ENCODE measurements at places on chromosomes 11 and 22.

- DNase-seq, result no peak
These were observed 156.9 kb upstream of the TBCEL start for GRCh38 chr11:120867024-120867423.

- DNase-seq, result no peak
These were observed 108.6 kb upstream of the RASSF10 start for GRCh38 chr11:12900496-12900895.

GRCh38 chr22:36386351-36386899 lies 1.3 kb downstream of the MYH9 start:
- DNase-seq, result no peak

GRCh38 chr11:80798174-80798573 lies 1357.3 kb upstream of the TENM4 start:
- no peak for DNase-seq

DNA sequence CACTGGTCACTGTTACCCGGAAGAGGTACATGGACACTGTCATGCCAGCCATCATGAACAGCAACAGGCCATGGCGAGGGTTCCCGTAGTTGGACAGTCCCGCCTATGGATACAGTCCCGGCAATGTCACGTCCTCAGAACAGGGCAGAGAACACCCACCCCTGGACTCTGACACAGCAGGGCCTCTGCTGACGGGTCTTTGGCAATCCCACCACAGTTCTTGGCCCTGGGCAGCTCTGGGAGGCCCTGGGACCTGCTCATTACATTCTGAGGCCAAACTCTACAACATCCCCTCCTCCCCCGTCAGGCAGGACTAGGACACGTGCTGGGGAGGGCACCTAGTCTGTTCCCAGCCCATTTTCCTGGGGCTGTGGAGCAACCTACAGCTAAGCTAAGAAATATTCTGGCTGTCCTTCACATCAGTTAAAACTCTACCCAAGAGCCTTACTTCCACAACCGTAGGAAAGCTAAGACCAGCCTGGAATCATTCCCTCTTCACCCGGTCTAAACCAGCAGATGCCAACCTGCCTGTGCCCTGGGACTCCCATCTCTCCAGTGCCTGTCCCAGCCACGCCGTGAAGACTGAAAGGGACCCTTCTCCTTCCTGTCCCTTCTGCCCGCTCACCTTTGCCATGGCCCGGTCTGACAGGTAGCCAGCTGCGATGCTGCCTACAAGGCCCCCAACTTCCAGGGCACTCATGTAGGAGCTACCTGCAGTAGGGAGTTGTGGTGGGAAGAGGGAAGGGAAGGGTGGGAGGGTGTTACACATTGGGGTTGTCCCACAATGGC lies 4.5 kb downstream of the SLC37A4 start:
- DNase-seq, result no peak

- DNase-seq, result no peak
These were observed 18.9 kb downstream of the MYRF start for GRCh38 chr11:61771195-61771894.

GRCh38 chr11:55658608-55659007 lies 3.4 kb upstream of the OR4C6 start:
- no peak for DNase-seq

DNA sequence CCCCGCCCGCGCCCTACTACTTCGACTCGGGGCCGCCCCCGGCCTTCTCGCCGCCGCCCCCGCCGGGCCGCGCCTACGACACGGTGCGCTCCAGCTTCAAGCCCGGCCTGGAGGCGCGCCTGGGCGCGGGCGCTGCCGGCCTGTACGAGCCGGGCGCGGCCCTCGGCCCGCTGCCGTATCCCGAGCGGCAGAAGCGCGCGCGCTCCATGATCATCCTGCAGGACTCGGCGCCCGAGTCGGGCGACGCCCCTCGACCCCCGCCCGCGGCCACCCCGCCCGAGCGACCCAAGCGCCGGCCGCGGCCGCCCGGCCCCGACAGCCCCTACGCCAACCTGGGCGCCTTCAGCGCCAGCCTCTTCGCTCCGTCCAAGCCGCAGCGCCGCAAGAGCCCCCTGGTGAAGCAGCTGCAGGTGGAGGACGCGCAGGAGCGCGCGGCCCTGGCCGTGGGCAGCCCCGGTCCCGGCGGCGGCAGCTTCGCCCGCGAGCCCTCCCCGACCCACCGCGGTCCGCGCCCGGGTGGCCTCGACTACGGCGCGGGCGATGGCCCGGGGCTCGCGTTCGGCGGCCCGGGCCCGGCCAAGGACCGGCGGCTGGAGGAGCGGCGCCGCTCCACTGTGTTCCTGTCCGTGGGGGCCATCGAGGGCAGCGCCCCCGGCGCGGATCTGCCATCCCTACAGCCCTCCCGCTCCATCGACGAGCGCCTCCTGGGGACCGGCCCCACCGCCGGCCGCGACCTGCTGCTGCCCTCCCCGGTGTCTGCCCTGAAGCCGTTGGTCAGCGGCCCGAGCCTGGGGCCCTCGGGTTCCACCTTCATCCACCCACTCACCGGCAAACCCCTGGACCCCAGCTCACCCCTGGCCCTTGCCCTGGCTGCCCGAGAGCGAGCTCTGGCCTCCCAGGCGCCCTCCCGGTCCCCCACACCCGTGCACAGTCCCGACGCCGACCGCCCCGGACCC lies 17.4 kb upstream of the ACR start:
- DNase-seq, result no peak

GRCh38 chr11:60336767-60337391 lies 9.8 kb downstream of the MS4A6E start:
- DNase-seq, result no peak

GRCh38 chr11:9803685-9804418 lies 140.0 kb downstream of the SWAP70 start:
- DNase-seq, result no peak

GRCh38 chr22:40024201-40025061 lies 29.7 kb downstream of the FAM83F start:
- no peak for DNase-seq

DNA sequence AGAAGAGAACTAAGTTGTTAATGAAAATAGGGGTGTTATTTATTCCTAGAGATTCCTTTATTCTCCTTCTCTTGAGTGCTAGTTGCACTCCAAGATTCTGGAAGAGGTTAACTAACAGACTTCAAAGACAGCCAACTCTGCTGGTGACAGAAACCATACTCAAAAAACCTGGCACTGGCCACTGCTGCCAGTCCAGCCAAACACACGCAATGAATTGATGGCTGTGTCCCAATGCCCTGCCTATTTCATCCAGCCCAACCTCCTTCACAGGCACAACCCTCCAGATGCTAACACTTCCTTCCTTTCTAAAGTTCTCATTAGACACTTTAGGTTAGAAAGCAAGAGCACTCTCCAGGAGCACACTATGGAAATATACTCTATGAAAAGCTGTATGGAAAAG lies 150.8 kb upstream of the C11orf58 start:
- DNase-seq, result no peak

GRCh38 chr11:62266558-62266957 lies 3.4 kb upstream of the SCGB2A2 start:
- no peak for DNase-seq

DNA sequence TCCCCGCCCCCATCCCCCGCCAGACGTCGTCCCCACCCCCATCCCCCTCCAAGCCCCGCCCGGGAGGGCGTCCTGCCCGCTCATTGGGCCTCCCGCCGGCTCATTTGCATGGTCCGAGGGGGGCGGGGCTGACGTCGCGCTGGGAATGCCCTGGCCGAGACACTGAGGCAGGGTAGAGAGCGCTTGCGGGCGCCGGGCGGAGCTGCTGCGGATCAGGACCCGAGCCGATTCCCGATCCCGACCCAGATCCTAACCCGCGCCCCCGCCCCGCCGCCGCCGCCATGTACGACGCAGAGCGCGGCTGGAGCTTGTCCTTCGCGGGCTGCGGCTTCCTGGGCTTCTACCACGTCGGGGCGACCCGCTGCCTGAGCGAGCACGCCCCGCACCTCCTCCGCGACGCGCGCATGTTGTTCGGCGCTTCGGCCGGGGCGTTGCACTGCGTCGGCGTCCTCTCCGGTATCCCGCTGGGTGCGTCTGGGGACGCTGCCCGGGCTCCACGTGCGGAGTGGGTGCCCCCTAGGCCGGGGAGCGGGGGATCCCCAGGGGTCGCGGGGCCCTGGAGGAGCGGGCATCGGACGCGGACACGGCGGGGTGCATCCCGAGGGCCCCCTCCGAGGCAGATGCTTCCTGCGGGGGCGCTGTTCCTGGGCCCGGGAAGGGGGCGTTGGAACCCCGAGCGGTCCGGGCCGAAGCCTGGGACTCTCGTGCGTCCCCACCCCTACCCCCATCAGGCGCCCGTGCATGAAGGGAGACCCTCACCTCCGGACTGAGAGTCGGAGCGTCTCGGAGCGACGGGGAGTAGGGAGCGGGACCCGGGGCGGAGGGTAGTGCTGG lies at the start of gene PNPLA3:
PNPLA3 (plus strand) TSS at position 175 of the 834 bp plus-strand sequence; CDS start at position 282, 107 bp downstream.
- DNase-seq, result no peak

GRCh38 chr11:96075532-96075959 lies 151.6 kb upstream of the MTMR2 start:
- no peak for DNase-seq

DNA sequence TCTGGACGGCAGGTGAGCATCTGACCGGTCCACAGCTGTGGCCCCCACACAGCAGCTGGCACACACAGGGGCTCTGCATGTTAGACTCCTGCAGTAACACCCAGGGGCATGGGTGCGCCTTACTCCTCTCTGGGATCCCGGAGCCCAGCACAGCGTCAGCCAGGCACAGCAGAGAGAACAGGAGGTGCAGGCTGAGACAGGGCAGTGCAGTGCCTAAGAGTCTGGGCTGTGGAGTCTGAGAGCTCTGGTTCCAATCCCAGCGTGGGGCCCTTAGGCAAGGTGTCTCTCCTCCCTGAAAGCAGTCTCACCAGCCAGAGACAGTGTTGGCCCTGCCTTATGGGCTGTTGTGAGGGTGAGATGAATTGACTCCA lies 2.3 kb downstream of the NUDT8 start:
- no peak for DNase-seq

- no peak for DNase-seq
These were observed 38.0 kb downstream of the TMEM45B start for GRCh38 chr11:129853518-129854231.

GRCh38 chr11:47399860-47400767 lies 8.3 kb upstream of the SLC39A13 start:
- no peak for DNase-seq

DNA sequence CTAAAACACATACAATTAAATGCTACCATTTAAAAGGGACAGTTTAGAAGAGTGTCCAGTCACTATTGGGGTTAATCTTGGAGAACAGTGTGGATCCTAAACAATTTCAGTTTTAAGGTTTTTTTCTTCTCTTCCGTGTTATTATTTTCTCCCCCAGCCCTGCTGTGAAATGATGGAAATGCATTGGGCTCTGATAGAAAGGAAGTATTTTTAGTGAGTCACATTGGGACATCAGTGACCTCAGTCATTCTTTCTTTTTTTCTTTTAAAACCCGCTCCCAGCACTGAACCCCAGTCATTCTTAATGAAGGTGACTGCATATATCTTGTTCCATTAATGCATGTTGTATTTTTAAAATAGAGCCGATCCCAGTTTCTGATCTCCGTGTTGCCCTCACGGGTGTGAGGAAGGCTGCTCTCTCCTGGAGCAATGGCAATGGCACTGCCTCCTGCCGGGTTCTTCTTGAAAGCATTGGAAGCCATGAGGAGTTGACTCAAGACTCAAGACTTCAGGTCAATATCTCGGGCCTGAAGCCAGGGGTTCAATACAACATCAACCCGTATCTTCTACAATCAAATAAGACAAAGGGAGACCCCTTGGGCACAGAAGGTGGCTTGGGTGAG lies 93.2 kb upstream of the OR4B1 start:
- no peak for DNase-seq

DNA sequence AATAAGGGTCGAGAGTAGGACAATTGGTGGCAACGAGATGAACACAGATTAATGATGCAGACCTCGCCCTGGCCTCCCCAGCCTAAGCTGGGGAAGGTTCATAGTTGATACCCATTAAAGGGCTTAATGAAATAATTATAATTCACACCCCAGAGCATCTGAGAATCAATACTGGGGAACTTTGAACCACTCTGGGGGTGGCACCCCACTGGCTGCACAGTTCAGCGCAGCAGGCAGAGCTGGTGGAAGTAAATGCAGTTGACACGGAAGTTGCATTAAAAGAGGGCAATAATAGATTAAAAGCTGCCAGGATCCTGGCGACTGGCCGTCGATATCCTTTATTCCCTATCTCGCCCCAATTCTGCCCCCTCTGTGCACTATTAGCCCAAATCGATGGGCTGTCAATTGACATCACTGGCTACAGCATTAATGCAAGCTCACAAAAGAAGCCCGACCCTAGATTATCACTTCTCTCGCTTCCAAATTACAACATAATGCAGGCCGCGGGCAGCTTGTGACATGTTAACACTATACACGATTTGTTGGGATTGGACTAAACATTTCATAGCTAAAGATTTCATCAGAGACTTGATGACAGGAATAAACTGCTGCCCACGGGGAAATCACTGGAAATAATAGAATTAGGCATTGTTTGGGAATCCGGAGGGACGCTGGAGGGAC lies 14.5 kb downstream of the HSPA8 start:
- no peak for DNase-seq

DNA sequence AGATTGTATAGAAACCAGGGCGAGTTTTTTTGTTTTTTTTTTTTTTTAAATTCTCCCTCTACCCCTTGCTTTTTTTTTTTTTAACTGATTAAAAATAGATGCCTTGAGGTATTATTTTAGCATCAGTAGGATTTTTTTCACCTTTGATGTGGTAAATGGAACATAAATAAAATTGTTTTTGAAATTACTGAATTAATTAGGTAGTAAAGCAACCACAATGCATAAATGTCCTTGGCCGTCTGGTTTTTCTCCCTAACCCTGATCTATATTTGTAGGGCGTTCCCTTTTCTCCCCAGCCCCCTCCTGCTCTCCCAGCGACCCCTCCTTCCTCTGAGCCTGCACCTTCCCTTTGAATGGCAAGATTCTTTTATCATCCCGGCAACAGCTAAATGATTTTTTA lies 107.8 kb downstream of the ZBTB16 start:
- no peak for DNase-seq

GRCh38 chr11:75667831-75668450 lies 897 bp downstream of the MAP6 start:
- no peak for DNase-seq

GRCh38 chr11:65588199-65589054 lies 7.2 kb downstream of the KCNK7 start:
- DNase-seq, result no peak

GRCh38 chr11:101848262-101848661 lies 66.5 kb upstream of the CEP126 start:
- DNase-seq, result no peak

- DNase-seq, result no peak
These were observed 145.5 kb upstream of the BLID start for GRCh38 chr11:122261546-122261945.
